Hepatocyte (in vitro differentiated cells): ENCODE measurements at places on chromosomes 2 and 18.

DNA sequence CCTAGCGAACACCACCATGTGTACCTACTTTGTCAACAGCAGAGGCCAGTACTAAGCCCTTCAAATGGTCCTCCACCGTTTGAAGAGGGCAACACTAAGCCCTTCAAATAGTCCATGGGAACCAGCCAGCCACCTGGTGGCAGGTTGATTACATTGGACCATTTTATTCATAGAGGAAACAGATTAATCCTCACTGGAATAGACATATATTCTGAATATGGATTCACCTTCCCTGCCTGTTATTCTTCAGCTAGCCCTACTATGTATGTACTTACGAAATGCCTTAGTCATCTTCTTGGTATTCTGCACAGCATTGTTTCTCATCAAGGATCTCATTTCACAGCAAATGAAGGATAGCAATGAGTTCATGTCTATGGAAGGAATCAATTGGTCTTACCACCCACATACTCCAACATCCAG lies 10.0 kb upstream of the ZNF396 start:
- DNase-seq: no peak

- DNase-seq: no peak
Observed at GRCh38 chr2:97673182-97673914, 3.8 kb downstream of the C2orf92 start.

GRCh38 chr2:144950899-144951560 lies 431.1 kb upstream of the ZEB2 start:
- no peak for DNase-seq

- no peak for DNase-seq
Observed at GRCh38 chr18:77007251-77007650, 125.3 kb downstream of the MBP start.

DNA sequence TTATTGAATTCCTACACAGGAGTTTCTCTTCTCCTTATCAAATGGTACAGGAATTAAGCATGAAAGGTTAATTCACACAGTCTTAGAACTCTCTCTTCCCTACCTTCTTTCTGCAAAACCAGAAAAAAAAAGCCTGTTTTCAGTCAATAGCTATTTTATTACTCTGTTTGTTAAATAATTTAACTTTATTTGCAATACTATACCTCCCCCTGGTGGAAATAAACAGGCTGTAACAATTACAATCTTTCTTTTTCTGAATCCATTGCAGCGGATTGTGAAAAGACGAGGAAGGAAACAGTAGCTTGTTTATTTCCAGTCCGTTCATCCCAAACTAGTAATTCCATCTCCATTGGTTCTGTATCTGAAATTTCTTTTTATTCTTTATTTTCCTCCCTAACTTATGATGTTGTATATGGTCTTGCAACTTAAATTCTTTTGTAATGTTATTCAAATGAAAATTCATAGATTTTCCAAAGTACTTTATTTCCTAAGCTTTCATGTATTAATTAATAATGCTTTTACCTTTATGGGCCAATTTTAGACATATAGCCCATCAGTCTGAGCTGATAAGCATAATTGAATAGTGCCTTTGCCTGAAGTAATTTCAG lies 165.2 kb downstream of the SH3BP4 start:
- peak; percentile 61 for DNase-seq

DNA sequence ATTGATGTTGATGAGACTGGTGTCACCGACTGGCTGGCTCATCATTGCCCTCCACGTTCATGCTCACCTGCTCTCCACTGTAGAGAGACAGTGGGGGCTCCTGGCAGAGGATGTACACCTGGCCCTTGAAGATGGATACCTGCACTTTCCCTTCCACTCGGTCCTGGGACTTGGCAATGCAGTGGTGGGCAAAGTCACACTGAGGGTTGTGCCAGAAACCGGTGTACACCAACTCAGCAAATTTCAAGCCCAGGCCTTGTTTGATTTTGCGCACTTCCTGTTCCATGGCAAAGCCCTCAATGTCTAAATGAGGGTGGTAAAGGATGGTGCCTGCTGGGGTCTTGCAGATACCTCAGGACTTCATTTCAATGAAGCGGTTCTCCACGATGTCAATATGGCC lies 32.5 kb downstream of the GEMIN6 start:
- no peak for DNase-seq

- DNase-seq: no peak
Observed at GRCh38 chr2:239825705-239825979, 199.5 kb downstream of the NDUFA10 start.

DNA sequence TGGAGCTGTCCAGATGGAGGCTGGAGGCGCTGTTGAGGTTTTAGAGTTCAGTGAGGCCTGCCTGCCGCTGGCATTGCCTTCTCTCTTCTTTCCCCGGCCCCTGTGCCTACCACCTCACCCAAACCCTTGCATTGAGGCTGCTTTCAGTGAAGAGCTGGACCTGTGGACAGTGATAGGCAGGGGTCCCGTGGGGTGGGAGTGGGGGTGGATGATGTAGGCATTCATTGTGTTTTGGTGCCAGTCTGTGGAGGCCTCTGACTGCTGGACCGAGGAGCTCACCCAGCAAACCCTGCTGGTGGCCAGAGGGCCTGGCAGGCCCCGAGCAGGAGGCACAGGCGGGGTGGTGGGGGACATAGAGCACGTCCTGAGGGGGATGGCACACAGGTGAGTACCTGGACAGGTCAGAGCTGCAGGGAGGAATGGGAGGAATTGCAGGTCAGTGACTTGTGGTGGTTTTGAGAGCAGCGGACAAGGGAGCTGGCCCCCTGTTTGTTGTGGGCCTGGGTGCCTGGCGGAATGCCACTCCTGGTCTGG lies 35.6 kb downstream of the NGEF start:
- DNase-seq: no peak

GRCh38 chr2:158676295-158676694 lies 118.8 kb upstream of the DAPL1 start:
- DNase-seq: no peak

GRCh38 chr2:46034535-46034934 lies 262.7 kb upstream of the EPAS1 start:
- no peak for DNase-seq

DNA sequence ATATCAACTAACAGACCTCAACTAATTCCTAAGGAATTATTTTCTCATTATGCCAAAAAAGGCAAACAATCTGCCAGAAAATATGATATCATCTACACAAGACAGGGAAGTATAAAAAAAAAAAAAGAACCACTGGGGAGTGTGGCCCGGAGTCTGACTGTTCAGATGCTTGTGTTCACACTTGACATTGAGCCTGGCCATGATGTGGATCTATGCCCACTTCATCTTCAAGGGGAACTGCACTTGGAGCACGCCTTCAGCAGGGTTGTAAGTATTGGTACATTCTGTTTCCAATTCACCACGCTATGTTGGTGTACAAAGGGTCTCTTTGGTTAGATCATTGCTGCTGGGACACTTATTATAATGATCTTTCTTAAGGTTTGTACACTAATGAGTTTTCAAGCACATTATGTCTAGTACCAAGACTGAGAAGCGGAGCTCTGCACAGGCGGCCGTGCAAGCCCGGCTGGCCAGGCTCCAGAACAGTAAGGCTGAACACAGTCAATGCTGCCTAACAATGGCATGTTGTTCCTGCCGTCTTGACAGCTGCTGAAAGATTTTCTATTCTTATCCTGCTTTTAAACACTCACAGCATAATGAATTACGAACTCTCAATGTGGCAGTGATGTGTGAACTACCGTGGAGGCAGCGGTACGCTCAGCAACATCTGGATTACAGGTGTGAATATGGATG lies 788.4 kb upstream of the SOX11 start:
- DNase-seq: no peak

DNA sequence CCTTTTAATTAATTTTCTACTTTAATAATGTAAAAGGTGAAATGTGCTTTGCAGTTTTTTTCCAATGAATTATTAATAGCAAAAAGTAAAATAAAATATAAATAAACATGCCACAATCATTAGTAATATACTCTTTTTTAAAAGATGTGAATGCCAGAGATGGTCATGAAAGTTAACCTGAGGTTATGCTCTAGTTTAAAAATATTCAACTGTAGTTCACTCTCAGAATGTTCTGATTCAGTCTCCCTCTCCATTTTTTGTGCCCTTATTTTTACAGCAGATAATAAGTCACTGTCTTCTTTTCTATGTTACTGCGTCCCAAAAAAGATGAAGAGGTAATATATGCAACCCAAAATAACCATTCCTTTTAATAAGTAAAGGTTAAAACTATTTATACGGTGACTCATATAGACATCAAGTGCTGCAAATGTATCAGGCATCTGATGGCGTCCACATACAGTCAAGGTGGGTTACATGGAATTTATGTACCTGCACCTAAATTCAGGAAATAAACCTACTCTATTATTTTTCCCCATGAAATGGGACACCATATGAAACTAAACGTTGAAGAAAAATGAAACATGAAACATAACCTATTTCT lies 153.6 kb upstream of the ZNF804A start:
- no peak for DNase-seq

- DNase-seq: no peak
Observed at GRCh38 chr18:46379323-46379950, 275.3 kb downstream of the HAUS1 start.

DNA sequence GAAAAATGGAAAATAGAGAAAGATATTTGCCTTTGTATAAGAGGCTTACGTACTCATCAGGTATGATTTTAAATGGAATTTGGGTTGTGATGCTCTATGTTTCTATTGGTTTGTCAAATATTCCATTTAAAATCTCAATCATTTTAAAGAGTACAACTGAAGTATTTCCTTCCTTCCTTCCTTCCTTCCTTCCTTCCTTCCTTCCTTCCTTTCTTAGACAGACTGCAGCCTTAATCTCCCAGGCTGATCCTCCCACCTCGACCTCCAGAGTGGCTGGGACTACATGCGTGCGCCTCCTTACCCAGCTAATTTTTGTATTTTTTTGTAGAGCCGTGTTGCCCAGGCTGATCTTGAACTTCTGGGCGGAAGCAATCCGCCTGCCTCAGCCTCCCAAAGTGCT lies 15.4 kb upstream of the DYNC1I2 start:
- no peak for DNase-seq

- no peak for DNase-seq
Observed at GRCh38 chr2:174368691-174369090, 26.8 kb upstream of the SCRN3 start.

GRCh38 chr2:84938194-84938879 lies 32.6 kb upstream of the KCMF1 start:
- DNase-seq: no peak
